Trophoblast cell (in vitro differentiated cells and primary cell): ENCODE measurements at places on chromosomes 12 and 14.
A peak's percentile ranks its signal among the peaks of the same experiment; 100 is the strongest.

DNA sequence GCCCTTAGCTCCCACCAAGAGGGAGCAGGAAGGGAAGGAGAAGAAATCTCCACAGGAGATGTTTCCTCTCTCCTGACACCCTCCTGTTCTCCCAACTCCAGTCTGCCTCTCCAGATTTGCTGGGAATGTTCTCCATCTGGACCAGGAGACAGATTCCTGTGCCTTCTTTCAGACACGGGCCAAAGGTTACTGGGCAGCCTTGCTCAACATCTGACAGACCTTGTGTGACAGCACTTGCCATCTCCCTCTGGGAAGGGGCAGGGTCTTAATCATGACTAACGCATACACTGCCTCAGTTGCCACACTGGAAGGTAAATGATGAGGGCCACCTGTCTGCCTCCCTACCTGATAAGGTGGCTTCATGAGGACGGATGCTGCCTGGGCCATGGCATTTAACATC is 2.5 kb upstream of the TTC7B start:
- no peaks in the 10 kb centered on the region for H3K36me3 ChIP-seq
- no peak overlapping the region for H3K4me3 ChIP-seq
- peak overlapping the region; percentile 15 for H3K27ac ChIP-seq
- no peak for DNase-seq
- H3K4me1 ChIP-seq, result peaks cover 17% of the 10 kb centered on the region

GRCh38 chr12:526089-526488 is 66.3 kb downstream of the B4GALNT3 start:
- no peak overlapping the region for H3K4me3 ChIP-seq
- DNase-seq, result no peak
- H3K27me3 ChIP-seq, result no peaks in the 10 kb centered on the region
- peaks cover 8% of the 10 kb centered on the region for H3K4me1 ChIP-seq
- H3K36me3 ChIP-seq, result no peaks in the 10 kb centered on the region

- no peak overlapping the region for H3K27ac ChIP-seq
- H3K27me3 ChIP-seq, result no peaks in the 10 kb centered on the region
- no peak for DNase-seq
- H3K4me1 ChIP-seq, result peaks cover 12% of the 10 kb centered on the region
- H3K36me3 ChIP-seq, result peaks cover 4% of the 10 kb centered on the region
Observed at GRCh38 chr14:99418242-99418641, 62.4 kb downstream of the SETD3 start.

- H3K27ac ChIP-seq, result no peak overlapping the region
- no peaks in the 10 kb centered on the region for H3K4me1 ChIP-seq
- H3K4me3 ChIP-seq, result no peak overlapping the region
- no peak for DNase-seq
- H3K27me3 ChIP-seq, result no peaks in the 10 kb centered on the region
Observed at GRCh38 chr12:132888852-132889251, 1.4 kb upstream of the CHFR start.

DNA sequence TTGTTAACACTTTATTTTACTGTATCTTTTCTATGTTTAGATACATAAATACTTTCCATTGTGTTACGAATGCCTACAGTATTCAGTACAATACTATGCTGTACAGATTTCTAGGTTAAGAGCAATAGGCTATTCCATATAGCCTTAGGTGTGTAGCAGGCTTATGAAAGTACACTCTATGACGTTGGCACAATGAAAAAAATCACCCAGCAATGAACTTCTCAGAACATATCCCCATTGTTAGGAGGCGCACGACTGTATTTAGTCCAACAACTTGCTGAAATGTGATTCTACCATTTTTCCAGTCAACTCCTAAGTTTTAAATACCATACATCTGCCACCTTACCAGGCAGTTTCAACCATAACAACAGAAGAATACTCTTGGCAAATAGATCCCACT is 1.8 kb downstream of the PARP11 start:
- no peaks in the 10 kb centered on the region for H3K36me3 ChIP-seq
- H3K27me3 ChIP-seq, result no peaks in the 10 kb centered on the region
- DNase-seq, result no peak
- H3K4me1 ChIP-seq, result peaks cover 4% of the 10 kb centered on the region
- no peak overlapping the region for H3K4me3 ChIP-seq

- no peaks in the 10 kb centered on the region for H3K27me3 ChIP-seq
- H3K4me3 ChIP-seq, result no peak overlapping the region
- peaks cover 12% of the 10 kb centered on the region for H3K4me1 ChIP-seq
- H3K36me3 ChIP-seq, result no peaks in the 10 kb centered on the region
- DNase-seq, result peak; percentile 78
- H3K27ac ChIP-seq, result no peak overlapping the region
Observed at GRCh38 chr12:67647181-67647798, 1.3 kb upstream of the DYRK2 start.

DNA sequence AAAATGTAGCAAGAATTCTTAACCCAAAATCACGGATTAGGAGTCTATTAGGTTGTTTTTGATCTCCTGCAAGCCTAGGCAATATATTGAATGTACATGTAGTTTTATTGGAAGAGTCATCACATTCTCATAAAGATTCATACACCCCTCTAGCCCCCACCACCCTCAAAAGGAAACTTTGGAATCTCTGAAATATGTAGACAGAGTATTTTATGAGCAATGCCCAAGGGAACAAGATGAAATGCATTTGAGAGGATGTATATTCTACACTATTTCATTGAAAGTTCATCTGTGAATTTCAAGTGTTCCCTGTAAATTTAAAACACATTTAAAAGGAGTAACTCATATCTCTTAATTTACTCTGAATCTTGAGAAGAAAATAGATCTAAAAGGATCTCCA is 103.7 kb downstream of the SYT1 start:
- no peak for DNase-seq
- no peak overlapping the region for H3K27ac ChIP-seq
- H3K36me3 ChIP-seq, result no peaks in the 10 kb centered on the region
- no peaks in the 10 kb centered on the region for H3K4me1 ChIP-seq
- H3K27me3 ChIP-seq, result no peaks in the 10 kb centered on the region

- no peaks in the 10 kb centered on the region for H3K4me1 ChIP-seq
- DNase-seq, result no peak
- H3K4me3 ChIP-seq, result no peak overlapping the region
- H3K36me3 ChIP-seq, result no peaks in the 10 kb centered on the region
Observed at GRCh38 chr12:23662966-23663365, 286.5 kb downstream of the SOX5 start.

DNA sequence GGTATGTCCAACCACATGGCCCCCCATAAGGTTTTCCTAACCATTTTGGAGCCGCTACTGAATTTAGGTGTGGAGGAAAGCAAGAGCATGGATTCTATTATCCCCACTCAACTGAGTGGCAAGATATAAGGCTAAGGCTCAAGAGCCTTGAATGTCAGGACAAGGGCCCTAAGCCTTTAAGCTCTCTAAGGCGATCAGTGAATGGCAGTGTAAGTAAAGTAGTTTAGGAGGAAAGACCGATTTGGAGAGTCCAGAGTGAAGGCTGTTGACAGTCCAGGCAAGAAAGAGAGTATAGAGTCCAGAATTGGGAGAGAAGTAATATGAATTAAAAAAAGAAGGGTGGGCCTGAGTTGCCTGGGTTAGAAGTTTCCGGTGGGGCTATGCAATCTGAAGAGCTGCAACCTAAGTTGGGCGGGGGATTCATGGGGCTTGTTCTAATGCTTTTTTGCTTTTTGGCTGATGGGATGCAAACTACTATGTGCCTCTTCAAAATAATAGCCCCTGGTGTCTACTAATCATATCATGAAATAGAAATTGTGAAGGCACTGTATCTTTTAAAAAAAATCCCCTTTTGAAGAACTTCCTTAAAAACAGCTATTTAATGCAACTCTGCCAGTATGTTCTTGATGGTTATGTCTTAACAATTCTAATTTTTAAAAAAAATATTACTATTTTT is at the start of gene SPIC:
TSS of gene SPIC (plus strand) at position 626 of the 676 bp plus-strand sequence. CDS start 1,569 bp downstream, outside the sequence.
- no peak within 1 kb of the TSS for H3K27ac ChIP-seq
- H3K36me3 ChIP-seq, result no peaks in the 10 kb centered on the region
- no peak within 1 kb of the TSS for H3K4me3 ChIP-seq
- no peaks in the 10 kb centered on the region for H3K4me1 ChIP-seq

DNA sequence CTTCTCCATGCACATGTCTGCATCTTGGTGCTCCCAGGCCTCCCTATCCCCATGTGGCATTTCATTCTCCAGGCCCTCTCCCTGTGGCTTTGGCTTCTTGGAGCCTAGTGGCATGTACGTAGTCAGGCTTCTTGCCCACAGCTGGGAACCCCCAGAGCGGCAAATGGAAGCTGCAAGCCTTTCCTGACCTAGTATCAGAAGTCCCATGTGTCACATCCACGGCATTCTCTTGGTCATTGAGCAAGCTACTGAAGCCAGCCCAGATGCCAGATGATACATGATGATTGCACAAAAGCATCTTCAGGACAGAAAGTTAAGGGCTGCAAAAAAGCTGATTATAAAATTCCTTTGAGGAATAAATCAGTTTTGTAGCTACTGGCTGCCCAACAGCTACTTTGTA is 154.9 kb downstream of the PELI2 start:
- H3K27me3 ChIP-seq, result no peaks in the 10 kb centered on the region
- no peaks in the 10 kb centered on the region for H3K36me3 ChIP-seq
- no peak overlapping the region for H3K27ac ChIP-seq
- no peaks in the 10 kb centered on the region for H3K4me1 ChIP-seq

- DNase-seq, result peak; percentile 13
- no peaks in the 10 kb centered on the region for H3K27me3 ChIP-seq
- no peaks in the 10 kb centered on the region for H3K36me3 ChIP-seq
- H3K4me1 ChIP-seq, result peaks cover under 1% of the 10 kb centered on the region
- no peak overlapping the region for H3K27ac ChIP-seq
- H3K4me3 ChIP-seq, result no peak overlapping the region
Observed at GRCh38 chr14:70702161-70702560, 60.4 kb downstream of the TTC9 start.

- no peaks in the 10 kb centered on the region for H3K36me3 ChIP-seq
- H3K27me3 ChIP-seq, result no peaks in the 10 kb centered on the region
- H3K4me3 ChIP-seq, result no peak overlapping the region
- no peak for DNase-seq
Observed at GRCh38 chr12:78790148-78790547, 74.4 kb upstream of the SYT1 start.

DNA sequence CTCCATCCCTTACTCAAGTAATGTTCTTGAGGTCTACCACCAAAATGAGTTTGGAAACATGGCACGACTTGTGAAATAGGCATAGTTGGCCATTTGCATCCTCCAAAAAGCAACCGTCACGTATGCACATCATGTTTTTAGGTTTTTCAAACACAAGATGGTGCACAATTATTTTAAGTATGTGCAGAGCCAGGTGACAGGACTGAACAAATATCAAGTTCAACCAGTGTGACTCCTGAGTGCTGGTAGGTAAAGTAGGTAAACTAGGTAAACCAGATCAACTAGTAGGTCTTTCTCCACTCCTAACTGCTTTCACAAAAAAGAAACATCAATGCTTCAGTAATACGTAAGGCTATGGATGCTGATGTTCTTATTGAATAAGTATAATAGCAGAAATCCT is 39.1 kb downstream of the FGD6 start:
- peak; percentile 86 for DNase-seq
- H3K27me3 ChIP-seq, result no peaks in the 10 kb centered on the region
- H3K4me3 ChIP-seq, result no peak overlapping the region
- H3K4me1 ChIP-seq, result peaks cover 22% of the 10 kb centered on the region
- peaks cover 1% of the 10 kb centered on the region for H3K36me3 ChIP-seq

DNA sequence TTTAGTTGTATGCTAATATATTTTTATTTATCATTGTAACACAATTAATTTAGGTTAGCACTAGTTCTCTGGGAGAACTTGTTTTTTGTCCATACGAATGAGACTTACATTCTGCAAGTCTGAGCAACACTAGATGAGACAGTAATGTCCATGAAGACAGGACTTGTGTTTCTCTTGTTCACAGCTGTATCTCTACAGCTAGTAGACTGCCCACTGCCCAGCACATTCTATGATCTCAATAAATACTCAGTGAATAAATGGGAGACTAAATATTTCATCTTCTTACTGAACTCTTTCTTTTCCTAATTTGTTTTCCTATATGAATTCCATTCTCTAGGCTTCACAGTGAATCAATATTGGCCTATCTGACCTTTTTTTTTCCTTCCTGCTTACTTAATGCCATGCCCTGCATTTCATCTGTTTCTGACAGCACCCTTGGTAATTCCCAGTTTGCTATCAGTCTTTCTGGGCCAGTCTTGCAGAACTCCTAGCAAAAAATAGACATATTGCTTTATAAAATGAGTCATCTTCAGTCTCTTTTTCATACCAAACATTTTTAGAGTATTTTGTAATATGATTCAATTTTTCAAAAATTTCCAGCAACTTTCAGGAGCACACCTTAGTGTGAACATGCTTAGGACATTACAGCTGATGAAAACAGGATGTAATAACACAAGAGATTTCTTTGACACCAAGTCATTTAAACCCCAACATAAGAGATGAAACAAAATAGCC is 185.5 kb upstream of the ATP2B1 start:
- peaks cover under 1% of the 10 kb centered on the region for H3K4me1 ChIP-seq
- no peak overlapping the region for H3K4me3 ChIP-seq
- peak; percentile 72 for DNase-seq
- H3K27ac ChIP-seq, result no peak overlapping the region
- no peaks in the 10 kb centered on the region for H3K36me3 ChIP-seq
- H3K27me3 ChIP-seq, result no peaks in the 10 kb centered on the region

GRCh38 chr14:68157971-68158371 is 338.4 kb downstream of the RAD51B start:
- no peak overlapping the region for H3K27ac ChIP-seq
- H3K4me1 ChIP-seq, result peaks cover 2% of the 10 kb centered on the region
- H3K27me3 ChIP-seq, result no peaks in the 10 kb centered on the region
- H3K36me3 ChIP-seq, result no peaks in the 10 kb centered on the region
- H3K4me3 ChIP-seq, result no peak overlapping the region

DNA sequence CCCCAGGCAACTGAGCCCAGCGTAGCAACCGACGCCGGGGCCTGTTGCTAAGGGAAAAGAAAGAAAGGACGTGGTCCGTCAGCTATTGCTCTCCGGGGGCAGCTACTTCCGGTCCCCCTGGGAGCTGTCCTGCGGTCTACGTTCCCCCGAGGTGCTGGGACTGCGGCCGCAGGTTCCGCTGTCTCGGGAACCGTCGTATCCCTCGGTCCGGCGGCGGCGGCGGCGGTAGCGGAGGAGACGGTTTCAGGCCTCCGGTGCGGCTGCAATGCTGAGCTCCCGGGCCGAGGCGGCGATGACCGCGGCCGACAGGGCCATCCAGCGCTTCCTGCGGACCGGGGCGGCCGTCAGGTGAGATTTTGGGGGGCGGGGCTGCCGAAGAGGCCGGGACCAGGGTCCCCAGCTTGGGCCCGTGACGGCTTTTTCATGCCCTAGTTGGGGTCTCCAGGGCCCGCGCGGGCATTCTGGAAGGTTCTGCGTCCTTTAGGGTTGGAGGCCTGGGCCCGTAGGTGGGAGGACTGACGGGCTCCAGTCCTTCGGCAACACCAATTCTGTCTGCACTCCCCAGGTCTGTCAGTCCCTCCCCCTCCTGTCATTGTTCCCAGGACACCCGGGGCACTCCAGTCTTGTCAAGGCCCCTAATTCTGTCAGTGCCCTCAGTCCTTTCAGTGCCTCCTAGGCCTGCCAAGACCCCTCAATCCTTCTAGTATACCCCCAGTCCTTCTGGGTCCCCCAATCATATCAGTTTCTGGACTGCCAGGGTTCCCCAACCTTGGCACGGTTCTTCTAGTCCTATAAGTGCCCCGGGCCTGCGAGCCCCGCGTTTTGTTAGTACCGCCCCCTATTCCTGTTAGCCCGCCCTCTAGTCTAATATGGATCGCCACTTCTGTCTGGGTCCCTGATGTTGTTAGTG is at the start of gene USP30:
TSS of gene USP30 (plus strand) at position 163 of the 910 bp plus-strand sequence. CDS start at position 266, 103 bp downstream.
- H3K27me3 ChIP-seq, result no peaks in the 10 kb centered on the region
- H3K4me3 ChIP-seq, result peak within 1 kb of the TSS; percentile 98
- peak; percentile 89 for DNase-seq
- peaks cover 6% of the 10 kb centered on the region for H3K4me1 ChIP-seq

- H3K27ac ChIP-seq, result peak overlapping the region; percentile 85
- peaks cover 6% of the 10 kb centered on the region for H3K27me3 ChIP-seq
- H3K36me3 ChIP-seq, result no peaks in the 10 kb centered on the region
- peak; percentile 17 for DNase-seq
- peak overlapping the region; percentile 100 for H3K4me3 ChIP-seq
Observed at GRCh38 chr12:65823513-65824375, 539 bp upstream of the HMGA2 start.

GRCh38 chr14:32594766-32595165 is 265.7 kb downstream of the AKAP6 start:
- DNase-seq, result no peak
- no peak overlapping the region for H3K27ac ChIP-seq
- no peaks in the 10 kb centered on the region for H3K27me3 ChIP-seq
